ENCODE measurements at places on chromosomes 3 and 15. TPM values are rescaled to one million over a fixed set of nuclear protein-coding genes. Genes with fewer than 3 reads are reported as not detected.

- DNase-seq = no peak
Observed at GRCh38 chr3:141308588-141309218, 59.6 kb upstream of the ZBTB38 start.

GRCh38 chr3:120182613-120183511 lies 88.6 kb upstream of the GSK3B start:
- DNase-seq = no peak

DNA sequence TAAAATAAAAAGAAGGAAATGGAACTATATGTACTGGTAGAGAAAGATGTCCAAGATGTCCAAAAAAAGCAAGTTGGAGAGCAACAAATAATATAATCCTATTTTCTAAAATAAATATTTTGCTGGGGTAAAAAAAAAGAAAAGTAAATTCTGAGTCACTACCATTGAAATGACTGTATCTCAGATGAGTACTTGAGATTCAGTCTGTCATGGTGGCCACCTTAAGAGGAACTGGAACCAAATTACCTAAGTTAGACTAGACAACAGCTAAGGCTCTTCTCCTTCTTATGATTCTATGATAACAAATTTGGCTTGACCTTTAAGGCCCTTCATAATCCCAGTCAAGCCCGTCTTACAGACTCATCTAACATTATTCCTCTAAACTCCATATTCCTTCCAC lies 270.6 kb upstream of the HES1 start:
- DNase-seq = no peak

The GOLGA8G gene
- total RNA-seq = not detected

DNA sequence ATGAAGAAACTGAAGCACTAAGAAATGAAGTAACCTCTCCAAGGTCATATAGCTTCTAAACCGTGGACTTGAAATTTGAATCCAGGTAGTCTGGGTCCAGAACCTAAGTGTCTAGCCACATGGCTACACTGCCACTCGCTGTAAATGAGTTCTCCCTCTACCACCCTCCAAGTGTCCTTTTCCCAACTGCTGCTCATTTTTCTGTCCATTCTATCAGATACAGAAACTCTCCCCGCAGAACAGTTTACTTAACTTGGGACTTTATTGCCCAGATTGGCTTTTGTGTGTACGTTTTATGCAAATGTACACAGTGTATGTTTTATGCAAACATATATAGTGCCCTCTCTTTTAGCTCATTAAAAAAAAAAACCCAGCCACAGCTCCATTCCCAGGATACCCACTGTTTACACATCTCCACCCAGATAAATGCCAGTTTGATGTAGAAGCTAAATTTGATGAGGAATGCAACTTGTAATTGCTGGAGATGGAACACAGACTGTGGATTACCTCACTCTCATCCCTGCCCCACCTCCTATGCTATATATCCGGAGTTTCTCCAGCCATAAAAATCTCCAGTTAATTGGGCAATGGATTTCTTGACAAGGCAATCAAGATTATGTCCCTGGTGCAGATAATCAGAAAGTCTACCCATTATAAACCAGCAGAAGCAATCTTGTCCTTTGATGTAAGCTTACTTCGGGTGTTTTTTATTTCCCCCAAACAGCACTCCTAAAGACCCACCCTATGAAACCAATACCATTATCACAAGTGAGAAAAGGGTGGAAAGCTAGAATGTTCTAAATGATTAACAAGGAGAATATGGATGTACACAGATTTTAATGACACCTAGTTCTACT lies 42.0 kb downstream of the THBS1 start:
- no peak for DNase-seq

DNA sequence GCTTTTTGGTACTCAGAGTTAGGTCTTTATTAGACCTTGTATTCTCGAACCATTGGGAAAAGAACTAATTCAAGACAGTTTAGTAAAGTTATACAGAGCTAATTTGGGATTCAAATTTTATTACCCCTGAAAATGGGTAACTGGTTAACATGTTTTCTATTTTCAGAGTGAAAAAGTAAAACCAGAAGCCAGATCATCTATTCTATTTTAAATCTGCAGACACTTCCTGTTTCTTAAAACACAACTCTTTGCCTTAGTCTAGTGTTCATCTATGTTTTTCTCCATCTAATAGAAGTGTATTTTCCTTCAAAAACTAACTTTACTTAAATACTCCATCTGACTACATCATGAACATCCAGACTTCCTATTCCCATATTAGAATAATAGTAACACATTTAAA lies 113.4 kb downstream of the CCNL1 start:
- no peak for DNase-seq

DNA sequence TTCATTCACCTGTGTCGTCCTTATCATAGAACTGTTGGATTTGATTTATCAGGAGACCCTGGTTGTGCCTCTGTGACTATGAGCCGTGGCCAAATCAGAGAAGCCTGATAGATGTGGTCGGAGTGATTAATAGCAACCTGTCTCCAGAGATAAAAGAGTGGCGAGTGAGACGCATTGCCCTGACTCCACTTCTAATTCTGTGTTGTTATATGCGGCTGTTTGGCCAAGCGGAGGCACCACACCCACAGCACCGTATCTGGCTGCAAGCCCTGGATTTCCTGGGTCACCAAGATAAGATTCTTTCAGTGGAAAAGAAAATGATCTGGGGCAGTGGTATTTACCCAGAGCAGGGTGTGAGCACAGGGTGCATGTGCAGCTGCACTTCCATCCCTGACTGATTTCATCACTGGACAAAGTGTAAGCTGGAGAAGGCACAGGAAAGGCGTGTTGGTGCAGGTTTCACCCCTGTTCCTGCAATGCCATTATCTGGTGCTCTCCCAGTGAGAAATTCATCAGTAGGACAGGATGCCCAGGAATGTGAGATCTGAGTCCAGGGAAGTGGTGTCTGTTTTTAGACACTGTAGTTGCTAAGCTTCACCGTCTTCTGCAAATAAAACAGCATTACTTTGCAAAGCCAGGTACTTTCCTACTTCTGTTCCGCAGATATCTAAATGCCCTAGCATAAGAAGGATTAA lies 84.6 kb downstream of the CD47 start:
- DNase-seq = no peak

The AGTR1 gene
- total RNA-seq = not detected

DNA sequence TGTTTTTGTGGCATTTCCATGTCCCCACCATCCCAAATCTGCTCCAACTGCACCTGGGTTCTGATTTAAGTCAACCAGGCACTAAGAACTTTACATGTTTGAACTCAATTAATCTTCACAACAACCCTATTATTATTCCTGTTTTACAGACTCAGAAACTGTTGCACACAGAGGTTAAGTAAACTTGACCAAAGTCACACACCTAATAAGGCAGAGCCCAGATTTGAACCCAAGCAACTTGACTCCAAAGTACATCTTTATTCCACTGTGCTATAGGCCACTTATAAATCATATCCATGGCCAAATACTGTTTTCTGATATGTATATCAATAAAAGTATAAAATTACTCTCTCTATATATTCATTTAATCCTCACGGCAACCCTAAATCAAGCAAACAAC lies 16.4 kb downstream of the TM4SF18 start:
- DNase-seq = no peak

The PRR23C gene
- total RNA-seq = not detected

The SPRED1 gene
- total RNA-seq = 0.41 TPM

The CCDC54 gene
- total RNA-seq = not detected

GRCh38 chr3:151276038-151276686 lies 2.2 kb downstream of the P2RY14 start:
- no peak for DNase-seq

- DNase-seq = no peak
Observed at GRCh38 chr3:10582733-10583132, 77.3 kb upstream of the ATP2B2 start.

- peak; percentile 67 for DNase-seq
Observed at GRCh38 chr15:51776952-51777569, 25.7 kb downstream of the TMOD2 start.

The WDR72 gene
- total RNA-seq = not detected

DNA sequence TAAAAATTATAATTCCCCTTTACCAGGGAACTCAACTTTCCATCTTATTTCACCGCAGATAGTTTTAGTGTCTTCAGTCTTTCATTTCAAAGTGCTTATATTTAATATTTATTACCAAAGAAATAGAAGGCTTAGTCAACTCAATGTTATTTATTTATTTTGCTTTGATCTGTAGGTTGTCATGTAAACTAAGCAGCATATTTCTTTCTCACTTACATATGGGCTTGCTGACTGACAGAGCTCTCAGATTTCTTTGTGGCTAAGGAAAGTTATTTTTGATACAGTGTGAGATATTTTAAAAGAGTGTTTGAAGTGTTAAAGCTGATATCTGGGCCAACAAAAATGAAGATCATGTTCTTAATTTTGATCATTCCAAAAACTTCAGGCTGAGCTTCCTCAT lies 331.4 kb downstream of the ROBO1 start:
- no peak for DNase-seq

The ZKSCAN7 gene
- total RNA-seq = 6.7 TPM

DNA sequence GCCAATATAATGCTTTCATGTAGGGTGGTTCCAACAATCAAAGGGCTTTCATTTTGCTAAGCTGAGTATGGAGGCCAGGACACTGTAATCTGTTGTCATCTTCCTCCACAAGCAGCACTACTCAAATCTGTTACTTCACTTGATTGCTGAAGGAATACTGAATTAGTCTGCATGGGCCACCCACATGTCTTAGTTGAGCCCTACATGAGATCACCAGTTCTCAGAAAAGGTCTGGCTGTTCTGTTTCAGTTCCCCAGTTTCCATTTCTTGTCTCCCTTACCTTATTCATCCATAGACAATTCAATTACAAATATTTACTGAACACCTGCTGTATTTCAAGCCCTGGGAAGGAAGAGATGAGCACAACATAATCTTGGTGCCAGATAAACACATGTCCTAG lies 119.2 kb downstream of the FHIT start:
- no peak for DNase-seq

- DNase-seq = no peak
Observed at GRCh38 chr3:153158961-153159735, 2.9 kb upstream of the RAP2B start.

- DNase-seq = peak; percentile 80
Observed at GRCh38 chr15:92899948-92900730, at the start of gene CHD2. Gene CHD2 (plus strand): TSS chr15:92900324. CDS start chr15:92901238, 914 bp downstream.

The DPPA4 gene
- total RNA-seq = 2.2 TPM

The GABRR3 gene
- total RNA-seq = not detected

- DNase-seq = peak; percentile 3
Observed at GRCh38 chr15:47987908-47988532, 132.8 kb upstream of the SLC24A5 start.

DNA sequence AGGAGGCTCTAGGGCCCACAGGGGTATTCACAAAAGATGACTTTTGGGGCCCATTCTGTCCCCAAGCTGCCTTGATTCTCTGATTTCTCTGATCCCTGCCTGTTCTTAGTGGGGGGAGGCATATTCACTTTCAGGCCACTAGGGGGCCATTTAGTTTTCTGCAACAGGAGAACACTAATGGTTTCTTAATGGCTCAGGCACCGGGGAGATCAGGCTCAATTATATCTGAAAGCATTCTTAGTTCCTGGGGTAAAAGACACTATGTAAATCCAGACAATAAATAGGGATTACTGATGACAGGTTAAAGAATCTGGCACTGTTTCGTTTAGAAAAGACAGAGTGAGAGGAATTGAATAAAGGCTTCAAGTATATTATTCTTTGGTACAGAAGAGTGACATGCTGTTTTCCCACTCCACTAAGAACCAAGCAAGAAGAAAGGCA lies 2.5 kb upstream of the INAFM2 start:
- peak; percentile 72 for DNase-seq

The FRMD5 gene
- total RNA-seq = 0.21 TPM

GRCh38 chr3:67118635-67119034 lies 120.5 kb downstream of the KBTBD8 start:
- DNase-seq = no peak

DNA sequence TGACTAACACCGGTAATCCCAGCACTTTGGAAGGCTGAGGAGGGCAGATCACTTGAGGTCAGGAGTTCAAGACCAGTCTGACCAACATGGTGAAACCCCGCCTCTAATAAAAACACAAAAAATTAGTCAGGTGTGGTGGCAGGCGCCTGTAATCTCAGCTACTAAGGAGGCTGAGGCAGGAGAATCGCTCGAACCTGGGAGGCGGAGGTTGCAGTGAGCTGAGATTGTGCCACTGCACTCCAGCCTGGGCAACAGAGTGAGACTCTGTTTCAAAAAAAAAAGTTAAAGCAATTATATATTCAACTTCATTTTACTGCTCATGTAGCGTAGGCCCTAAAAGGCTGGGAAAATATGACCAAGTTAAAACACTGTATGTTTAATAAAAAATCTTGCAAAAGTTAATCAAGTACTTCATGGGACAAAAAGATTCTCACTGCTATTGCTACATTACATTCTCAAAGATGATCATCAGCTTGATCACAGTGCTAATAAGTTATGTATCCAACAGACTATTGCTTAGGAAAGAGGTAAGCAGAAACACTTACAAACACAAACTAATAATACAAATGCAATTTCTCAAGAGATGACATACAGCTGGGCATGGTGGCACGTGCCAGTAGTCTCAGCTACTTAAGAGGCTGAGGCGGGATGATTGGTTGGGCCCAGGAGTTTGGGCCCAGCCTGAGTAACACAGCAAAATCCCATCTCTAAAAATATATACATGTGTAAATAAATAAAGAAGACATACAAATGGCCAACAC lies 2.7 kb downstream of the COPS2 start:
- DNase-seq = no peak

The TICRR gene
- total RNA-seq = 0.16 TPM
